NB4 (cell line): ENCODE measurements at places on chromosomes 4 and X.
A peak's percentile ranks its signal among the peaks of the same experiment; 100 is the strongest.

DNA sequence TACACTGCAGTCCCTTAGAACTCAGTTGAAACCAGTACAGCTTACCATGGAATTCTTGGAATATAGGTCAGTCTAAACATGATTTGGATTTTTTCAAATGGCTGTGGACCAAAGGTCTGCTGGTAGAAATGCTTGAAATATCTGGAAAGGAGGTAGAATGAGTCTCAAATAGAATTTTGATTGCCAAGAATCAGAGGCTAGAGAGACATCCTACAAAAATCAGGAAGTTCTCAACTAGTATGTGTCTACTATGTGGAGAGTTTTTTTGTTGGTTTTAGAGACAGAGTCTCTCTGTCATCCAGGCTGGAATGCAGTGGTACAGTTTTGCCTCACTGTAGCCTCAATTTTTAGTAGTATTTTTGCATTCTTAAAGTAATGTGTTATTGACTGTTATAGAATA, 53.6 kb downstream of the PAQR3 start:
- no peak for DNase-seq

GRCh38 chr4:145213245-145213644, 32.9 kb upstream of the OTUD4 start:
- DNase-seq, result no peak

GRCh38 chr4:94015956-94016355, 187.4 kb downstream of the ATOH1 start:
- DNase-seq, result no peak

DNA sequence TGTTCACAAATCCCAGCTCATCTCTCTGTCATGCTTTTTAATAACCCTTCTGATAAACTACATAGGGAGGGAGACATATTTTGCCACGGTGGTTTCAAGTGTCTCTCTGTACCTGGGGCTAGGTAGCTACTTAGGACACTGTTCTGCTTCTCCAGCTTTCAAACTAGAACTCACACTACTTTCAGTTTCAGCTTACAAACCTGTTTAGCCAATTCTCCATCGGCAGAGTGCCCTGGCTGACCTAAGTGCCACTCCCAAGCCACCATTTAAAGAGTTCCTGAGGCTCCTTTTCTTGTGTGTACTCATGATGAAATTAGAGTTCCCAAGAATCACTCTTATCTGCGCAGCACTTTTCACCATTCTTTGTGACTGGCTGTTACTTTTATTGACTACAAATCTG, 899.2 kb downstream of the FAT4 start:
- DNase-seq, result no peak

- DNase-seq, result peak; percentile 66
These were observed 64.0 kb upstream of the NFKB1 start for GRCh38 chr4:102437111-102437510.

DNA sequence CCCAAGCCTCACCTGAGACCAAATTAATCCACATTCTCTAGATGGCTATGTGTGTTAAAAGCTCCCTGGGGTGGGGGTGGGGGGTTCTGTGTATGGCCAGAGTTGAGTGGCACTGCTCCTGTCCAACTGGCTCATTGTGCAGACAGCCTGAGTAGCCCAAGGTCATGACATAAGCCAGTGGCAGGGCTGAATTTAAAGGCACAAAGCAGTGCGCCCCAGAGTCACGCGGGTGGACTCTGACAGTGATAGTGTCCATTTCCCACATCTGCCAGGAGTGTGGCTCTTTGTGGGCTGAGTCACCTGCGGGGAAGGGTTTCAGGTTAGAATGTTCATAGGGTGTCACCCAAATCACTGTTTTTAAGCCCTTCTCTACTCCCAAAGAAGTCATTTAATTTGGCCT, 45.4 kb downstream of the SCD5 start:
- DNase-seq, result no peak

DNA sequence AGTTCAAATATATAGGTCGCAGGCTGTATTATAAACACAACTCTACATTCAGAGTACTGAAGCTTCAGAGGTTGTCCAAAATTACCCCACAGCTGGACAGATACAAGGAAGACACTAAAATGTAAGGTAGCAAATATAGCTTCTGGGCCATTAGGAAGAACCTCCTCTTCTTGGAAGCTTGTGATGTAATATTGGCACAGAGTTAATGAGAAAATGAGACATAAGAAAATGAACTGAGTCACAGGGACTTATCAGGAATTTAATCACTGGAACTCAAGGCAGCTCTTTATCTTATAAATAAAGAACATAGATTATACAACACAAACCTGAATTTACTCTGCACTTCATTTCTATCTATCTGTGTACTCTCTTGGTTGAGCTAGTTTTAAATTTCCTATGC, 344.7 kb downstream of the PCDH10 start:
- no peak for DNase-seq

- no peak for DNase-seq
These were observed 71.4 kb downstream of the CCKAR start for GRCh38 chr4:26418850-26419249.

- DNase-seq, result no peak
These were observed 16.8 kb upstream of the SLC34A2 start for GRCh38 chr4:25638806-25639205.

DNA sequence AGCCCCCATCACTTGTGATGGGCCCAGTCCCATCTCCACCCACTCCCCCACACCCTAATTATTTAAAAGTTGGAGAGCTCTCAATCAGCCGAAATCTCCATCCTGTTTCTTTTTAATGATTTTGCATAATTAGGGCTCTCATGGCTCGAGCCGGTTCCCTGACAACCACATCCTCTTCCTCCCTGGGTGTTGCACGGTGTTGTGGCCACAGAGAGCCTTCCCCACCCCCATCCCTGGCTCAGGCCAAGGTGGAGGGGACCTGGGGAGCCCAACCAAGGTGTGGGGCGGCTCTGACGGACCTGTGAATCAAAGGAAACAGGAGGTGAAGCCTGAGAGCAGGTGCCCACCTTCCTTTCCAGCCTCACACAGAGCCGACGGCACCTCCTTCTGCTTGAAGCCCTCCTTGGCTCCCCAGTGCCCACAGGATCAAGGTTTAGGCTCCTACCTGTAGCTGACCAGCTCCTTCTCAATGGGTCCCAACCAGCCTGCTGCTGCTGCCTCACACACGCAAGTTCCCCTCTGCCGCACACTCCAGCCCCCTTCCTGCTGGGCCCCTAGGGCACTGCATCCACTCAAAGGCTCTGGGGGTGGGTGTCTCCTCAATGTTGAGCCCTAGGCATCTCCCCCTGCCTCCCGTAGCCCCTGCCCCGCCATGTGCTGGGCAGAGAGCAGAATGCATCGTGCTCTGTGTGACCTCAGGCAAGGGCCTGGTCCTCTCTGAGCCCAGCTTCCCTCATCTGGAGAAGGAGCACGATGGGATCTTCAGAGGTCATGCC, 68.7 kb downstream of the WFS1 start:
- no peak for DNase-seq

DNA sequence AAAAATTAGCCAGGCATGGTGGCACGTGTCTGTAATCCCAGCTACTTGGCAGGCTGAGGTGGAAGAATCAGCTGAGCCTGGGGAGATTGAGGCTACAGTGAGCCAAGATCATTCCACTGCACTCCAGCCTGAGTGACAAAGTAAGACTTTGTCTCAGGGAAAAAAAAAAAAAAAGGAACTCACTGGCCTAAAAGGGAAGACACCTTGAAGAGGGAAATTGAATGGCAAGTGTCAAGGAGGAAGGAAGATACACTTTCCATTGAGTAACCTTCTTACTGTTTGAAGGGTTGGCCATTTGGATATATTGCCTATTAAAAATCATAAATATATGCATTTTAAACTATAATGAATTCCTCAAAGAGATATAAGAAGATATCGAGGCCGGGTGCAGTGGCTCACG, 147.5 kb upstream of the FAM241A start:
- DNase-seq, result no peak

GRCh38 chrX:70477734-70478075, 33.1 kb downstream of the DLG3 start:
- no peak for DNase-seq

DNA sequence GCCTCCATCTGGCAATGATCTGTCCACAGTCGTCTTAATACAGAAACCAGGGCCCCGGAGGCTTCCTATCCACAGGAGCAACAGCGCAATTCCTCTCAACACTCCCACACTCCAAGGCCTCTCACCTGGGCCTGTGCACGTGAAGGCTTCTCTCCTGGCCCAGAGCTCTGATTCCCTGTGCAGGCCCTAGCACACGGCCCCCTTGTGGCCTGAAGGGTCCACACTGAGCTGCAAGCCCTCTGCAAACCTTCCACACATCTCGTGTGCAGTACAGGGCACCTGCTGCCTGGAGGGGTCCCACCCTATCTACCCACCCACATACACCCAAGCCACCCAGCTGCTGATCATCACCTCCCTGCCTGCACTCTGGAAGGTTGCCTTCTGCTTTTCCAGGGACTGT, 150.1 kb upstream of the NUDT10 start:
- DNase-seq, result no peak

DNA sequence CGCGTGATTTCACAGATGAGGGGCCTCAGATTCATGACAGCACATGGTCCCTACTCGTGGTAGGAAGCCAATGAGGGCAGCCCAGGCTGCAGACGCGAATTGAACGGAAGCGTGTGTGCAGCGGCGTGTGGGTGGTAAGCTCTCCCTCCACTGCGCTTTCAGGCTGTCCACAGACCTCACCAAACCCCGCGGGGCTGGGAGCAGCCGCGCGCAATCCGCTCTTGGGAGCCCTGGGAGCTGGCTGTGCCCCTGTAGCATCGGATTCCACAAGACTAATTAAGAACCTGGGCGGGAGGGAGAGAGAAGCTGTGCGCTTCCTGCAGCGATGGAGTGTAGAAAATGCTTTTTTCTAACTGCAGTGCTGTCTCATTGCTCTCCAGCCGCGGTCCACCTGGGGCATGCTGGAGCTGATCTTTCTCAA, 134.9 kb downstream of the STOX2 start:
- DNase-seq, result peak; percentile 30

GRCh38 chrX:18149454-18149853, 71.2 kb downstream of the BEND2 start:
- DNase-seq, result no peak

DNA sequence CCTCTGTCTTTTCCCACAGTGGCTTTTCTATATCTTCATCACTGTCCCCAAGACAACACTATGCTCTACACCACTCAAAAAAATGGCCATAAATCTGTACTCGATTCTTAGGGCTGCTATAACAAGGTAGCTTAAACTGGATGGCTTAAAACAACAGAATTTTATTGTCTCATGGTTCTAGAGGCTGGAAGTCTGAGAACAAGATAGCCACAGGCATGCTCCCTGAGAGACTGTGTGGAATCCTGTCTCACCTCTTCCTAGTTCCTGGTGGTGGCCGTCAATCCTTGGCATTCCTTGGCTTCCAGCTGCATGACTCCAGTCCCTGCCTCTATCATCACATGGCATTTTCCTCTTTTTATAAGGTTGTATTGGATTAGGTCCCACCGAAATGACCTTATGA, 70.7 kb upstream of the DCLK2 start:
- no peak for DNase-seq

DNA sequence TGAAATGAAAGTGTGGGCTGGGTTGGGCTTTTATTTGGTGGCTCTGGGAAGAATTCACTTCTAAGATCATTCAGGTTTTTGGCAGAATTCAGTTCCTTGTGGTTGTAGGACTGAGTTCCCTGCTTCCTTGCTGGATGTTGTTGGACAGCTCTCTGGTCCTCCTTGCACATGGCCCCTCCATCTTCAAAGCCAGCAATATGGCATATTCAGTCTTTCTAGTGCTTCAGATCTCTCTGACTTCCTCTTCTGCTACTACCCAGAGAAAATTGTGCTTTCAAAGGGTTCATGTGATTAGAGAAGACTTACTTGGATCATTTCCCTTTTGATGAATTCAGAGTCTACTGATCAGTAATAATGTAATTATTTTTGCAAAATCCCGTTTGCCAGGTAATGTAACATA, 12.8 kb upstream of the IGFBP7 start:
- no peak for DNase-seq

DNA sequence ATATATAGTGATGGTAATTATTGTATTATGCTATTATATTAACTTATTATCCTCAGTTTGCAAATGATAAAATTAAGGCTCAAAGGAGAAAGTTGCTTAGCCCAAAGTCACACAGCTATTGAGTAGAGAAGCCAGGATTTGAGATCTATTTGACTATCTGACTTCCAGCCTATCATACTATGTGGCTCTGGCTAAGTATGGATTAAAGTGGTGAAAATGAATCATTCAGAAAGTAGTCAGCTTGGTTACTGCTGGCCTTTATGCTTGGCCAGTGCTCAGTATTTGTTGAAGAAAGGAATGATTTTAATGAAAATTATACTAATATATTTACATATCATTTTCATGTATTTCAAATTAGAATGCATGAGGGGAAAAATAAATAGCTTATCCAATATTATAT, 219.8 kb downstream of the SHROOM3 start:
- no peak for DNase-seq

DNA sequence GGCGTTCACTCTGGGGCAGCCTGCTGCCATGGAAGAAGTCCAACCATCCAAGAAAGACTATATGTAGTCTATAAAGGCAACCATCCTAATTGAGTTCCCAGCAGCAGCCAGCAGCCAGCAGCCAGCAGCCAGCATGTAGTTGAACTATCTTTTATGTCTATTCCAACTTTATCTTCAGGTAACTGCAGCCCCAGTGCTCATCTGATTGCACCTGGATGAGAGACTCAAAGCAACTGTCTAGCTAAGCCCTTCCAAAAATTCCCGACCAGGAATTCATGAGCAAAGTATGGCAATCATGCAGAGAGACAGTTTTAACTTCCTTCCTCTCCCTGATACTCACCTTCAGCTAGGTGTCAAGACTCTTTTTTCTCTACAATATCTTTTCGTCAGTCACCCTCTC, 216.8 kb downstream of the ANTXR2 start:
- no peak for DNase-seq

GRCh38 chr4:53629296-53629695, 38.0 kb upstream of the LNX1 start:
- no peak for DNase-seq

DNA sequence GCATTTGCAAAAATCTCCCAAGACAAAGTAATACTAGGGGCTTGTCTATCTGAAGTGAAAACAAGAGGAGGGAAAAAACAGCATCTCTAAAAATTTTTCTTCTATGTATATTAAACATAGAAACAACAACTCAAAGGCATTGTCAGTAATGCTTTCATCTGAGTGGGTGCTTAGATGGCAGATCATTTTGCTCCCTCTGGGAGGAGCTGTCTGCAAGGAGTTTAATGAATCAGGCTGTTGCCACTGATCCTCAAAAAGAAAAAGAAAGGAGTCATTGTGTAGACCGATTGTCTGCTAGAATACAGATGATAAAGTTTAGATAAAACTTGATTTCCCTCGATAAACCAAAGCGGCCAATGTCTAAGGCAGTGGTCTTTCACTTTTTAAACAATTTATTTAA, 49.7 kb upstream of the KLHL8 start:
- peak; percentile 60 for DNase-seq

DNA sequence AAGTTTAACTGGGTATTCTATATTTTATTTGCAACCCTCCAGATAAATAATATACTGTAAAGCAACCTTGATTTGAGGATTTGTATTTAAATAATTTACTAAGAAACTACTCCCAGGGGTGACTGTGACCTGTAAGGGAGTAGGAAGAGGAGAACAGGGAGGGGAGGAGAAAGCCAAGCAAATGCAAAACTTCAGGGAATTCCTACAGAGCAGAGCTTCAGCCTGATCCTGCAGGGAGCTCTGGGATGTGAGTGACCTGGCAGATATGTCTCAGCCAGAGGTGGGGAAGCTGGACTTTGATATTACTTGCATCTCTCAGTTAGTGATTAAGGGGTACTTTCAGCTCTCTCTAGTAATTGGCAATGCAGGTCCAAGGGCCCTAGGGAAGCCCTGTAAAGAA, 302.0 kb downstream of the FRMPD4 start:
- no peak for DNase-seq

- no peak for DNase-seq
These were observed 2.8 kb upstream of the CPLX1 start for GRCh38 chr4:828641-829271.
